ENCODE measurements at places on chromosomes 4 and X.

DNA sequence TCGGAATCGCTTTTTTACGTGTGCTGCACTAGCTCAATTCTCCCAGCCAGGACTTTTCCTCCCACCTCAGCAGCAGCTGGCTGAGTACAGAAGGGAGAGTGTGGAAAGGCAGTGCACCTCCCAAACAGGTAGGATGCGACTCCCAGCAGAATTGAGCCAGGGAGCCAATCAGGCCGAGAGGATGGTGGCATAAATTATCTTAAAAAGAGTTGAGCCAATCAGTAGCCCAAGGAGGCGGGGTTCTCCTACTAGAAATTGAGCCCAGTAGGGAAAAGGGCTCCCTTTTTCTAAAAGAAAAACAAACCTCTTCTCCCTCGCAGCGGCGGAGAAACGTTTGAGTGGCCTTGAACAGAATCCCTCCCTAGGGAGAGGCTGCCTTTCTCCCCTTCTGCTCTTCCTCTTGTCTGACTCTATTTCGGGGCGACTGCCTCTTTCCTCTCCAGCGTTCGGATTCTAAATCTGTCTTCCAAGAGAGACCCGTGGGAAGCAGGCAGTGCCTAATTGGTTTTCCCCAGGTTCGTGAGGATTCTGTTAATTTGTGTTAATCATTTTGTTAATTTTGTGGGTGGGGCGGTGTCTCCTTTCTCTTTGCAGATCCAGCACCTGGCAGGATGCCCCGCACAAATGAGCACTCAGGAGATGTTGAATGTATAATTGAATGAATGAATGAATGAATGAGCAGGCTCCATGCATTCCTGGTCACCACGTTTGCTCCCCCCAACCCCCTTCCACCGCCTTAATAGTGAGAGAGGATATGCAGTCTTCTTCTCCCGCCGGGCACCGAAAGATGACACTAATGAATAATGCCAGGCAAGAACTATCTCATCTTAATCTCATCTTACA is at the start of gene GABRG1:
Gene GABRG1, minus strand, starts transcription at position 142 of the 843 bp plus-strand sequence. Its CDS starts 141 bp downstream, at position 1.
- DNase-seq = no peak

- no peak for DNase-seq
Observed at GRCh38 chr4:121690001-121690400, 6.8 kb downstream of the ANXA5 start.

- DNase-seq = no peak
Observed at GRCh38 chrX:71224098-71224708, 1.2 kb downstream of the GJB1 start.

GRCh38 chrX:130084631-130085237 is 25.6 kb downstream of the ELF4 start:
- DNase-seq = peak; percentile 46

DNA sequence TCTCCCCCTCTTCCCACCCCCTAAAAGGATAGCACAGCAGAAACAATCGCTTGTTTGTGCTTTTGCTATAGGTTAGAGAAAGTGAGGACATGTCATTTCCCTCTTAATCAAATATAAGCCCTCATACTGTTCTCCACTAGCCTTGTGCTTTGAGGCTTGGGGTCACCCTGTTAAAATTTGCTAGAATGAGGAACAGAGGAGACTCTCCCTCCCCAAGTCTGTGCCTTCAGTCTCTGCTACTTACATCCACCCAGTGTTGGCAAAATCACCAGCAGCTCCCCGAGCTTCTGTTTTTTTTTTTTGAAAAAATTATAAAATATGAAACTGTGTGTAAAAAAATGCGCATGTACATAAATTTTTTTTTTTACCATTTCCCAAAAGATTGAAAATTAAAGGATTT is 19.3 kb downstream of the KLF3 start:
- no peak for DNase-seq

- DNase-seq = no peak
Observed at GRCh38 chr4:140238351-140239056, 84.5 kb upstream of the MAML3 start.

- no peak for DNase-seq
Observed at GRCh38 chrX:108000751-108001150, 18.6 kb upstream of the TEX13B start.

Data from activated CD4-positive, alpha-beta memory T cell treated with anti-CD3 and anti-CD28 coated beads for 36 hours (primary cell).